ENCODE measurements at places on chromosomes 12 and 14.

DNA sequence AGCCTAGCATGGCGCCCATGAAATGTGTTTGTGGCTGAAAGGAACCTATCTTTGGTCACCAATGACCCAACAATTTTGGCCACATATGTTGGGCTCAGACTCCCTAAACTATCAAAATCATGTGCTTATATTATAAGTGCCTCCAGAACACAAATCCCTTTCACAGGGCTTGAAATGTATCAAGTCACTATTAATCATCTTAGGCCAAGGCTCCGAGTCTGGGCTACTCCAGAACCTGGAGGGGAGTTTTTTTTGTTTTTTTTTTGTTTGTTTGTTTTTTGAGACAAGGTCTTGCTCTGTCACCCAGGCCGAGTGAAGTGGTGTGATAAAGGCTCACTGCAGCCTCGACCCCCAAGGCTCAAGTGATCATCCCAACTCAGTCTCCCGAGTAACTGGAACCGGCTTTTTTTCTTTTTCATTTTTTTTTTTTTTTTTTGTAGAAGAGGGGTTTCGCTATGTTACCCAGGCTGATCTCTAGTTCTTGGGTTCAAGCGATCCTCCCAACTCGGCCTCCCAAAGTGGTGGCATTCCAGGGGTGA is 989 bp upstream of the DRAM1 start:
- DNase-seq = no peak

DNA sequence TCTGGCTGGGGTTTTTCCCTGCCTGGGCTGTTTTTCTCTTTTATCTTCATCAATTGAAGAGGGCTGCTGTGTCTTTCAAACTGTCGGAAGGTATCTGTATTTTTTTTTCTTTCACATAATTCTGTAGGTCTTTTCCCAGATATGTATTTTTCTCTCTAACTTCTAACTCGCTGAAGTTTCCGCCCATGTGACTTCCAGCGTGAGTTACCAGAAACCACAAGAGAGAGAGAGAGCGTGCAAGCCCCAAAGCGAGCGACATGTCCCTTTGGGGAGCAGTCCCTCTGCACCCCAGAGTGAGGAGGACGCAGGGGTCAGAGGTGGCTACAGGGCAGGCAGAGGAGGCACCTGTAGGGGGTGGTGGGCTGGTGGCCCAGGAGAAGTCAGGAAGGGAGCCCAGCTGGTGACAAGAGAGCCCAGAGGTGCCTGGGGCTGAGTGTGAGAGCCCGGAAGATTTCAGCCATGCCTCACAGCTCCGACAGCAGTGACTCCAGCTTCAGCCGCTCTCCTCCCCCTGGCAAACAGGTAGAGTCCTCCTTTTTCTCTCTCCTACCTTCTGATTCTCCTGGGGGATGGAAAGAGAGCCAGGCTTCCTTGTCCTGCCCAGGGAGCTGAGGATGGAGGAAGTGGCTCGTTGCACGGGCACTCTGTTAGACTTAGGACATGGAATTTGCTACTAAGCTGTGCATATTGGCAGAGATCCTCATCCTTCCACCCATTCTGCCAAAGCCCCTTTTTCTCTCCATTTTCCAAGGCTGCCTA is at the start of gene BATF:
Gene BATF, plus strand, starts transcription at position 246 of the 759 bp plus-strand sequence. Its CDS starts 214 bp downstream, at position 460.
- DNase-seq = no peak

DNA sequence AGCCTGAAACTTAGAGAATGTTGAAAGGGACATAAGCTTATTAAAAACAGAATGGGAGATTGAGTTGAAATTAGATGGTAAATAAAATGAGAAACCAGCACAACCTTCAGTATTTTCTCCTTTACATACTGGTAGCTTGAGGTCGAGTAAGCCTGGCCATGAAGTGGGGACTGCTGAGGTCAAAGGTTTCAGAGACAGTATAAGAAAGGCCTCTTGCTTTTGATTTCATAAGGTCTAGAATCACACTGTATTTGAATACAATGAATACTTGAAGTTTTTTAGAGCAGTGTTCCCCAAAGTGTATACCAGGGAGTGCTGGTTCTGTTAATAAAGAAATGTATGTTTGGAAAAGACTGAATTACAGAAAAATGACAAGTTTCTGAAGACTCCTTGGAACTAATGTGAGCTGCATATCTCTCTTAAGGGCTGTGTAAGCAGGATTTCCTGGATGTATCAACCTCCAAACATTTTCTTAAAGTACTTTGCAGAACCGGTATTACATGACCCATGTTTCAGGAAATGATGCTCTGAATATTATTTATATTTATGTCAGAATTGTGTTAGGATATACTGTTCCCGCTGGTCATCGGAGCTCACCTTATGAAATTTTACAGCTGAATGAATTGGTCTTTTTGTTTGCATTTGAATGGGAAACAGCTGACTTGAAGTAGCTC is 85.0 kb downstream of the AKAP6 start:
- no peak for DNase-seq

GRCh38 chr14:56494167-56494566 is 85.4 kb upstream of the TMEM260 start:
- no peak for DNase-seq

- no peak for DNase-seq
Observed at GRCh38 chr12:91037276-91037675, 20.5 kb downstream of the KERA start.

DNA sequence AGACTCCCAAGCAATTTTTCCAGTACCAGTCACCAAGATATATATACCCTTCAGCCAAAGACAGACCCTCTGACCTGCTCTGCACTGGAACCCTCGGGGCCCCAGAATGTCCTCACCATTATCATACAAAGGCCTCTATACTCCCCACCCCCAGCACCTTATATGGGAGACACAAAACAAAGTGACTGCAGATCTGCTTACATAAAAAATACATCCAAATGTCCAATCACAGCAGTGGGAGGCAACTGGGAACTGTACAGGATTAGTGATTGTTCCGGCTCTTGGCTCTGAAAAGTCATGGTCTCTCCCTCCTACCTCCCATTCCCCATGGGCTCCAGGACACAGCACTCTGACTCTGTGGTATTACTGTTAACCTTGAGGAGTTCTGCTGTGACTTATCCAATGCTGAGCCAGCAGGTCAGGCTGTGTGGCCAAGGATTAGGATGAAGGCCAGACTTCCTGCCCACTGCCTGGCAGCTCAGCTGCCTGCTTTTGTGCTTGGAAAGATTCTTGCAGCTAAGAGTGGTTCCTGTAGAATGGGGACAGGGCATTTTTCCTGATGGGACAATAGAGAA is 13.7 kb downstream of the OXA1L start:
- no peak for DNase-seq

- DNase-seq = no peak
Observed at GRCh38 chr12:116528498-116528897, 30.7 kb upstream of the MAP1LC3B2 start.

- peak; percentile 2 for DNase-seq
Observed at GRCh38 chr14:100488057-100488456, 99.2 kb downstream of the BEGAIN start.

- no peak for DNase-seq
Observed at GRCh38 chr12:27060740-27061139, 21.6 kb downstream of the C12orf71 start.

DNA sequence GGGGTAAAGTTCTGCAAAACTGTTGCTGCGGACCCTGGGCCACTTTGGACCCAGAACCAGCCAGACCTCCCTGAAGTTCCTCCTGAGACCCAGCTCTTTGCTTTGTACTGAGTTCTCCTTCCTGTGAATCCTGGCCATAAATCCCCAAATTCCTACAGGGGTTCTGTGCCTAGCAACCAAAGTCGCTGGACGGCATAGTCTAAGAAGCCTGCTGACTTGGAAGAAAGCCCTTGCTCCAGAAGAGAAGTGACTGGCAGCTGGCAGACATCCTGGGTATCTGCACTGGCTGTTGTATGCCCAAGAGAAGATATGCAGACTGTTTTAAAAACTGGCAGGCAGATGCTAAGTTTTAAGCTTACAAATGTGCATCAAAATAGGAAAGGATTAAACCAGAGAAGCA is 99.9 kb upstream of the SLC24A4 start:
- DNase-seq = no peak

- no peak for DNase-seq
Observed at GRCh38 chr12:46657453-46658411, 168.1 kb downstream of the SLC38A4 start.

GRCh38 chr12:103503546-103504480 is 8.0 kb upstream of the C12orf42 start:
- DNase-seq = no peak

DNA sequence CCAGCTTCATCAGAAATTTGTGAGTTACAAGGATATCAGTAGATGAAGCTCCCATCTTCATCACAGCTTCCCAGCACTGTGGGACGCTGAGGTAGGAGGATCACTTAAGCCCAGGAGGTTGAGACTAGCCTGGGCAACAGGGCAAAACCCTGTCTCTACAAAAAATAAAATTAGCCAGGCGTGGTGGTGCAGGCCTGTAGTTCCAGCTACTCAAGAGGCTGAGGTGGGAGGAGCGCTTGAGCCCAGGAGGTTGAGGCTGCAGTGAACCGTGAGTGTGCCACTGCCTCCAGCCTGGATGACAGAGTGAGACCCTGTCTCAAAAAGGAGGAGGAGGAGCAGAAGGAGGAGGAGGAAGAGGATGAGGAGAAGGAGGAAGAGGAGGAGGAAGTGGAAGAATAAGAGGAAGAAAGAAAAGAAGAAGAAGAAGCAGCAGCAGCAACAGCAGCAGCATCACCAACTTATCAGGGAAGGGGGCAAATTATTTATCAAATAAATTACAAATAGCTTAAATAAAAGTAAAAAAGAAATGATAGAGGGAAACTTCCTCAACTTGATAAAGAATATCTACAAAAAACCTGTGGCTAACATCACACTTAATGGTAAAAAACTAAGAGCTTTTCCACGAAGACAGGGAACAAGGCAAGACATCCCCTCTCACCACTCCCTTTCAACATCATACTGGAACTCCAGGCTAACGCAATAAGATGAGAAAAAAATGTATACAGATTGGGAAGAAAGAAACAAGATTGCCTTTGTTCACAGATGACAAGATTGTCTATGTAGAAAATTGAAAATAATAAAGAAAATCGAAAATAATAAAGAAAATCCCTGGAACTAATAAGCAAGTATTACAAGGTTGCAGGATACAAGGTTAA is 69.6 kb downstream of the NINJ2 start:
- DNase-seq = no peak

- no peak for DNase-seq
Observed at GRCh38 chr14:68564826-68565759, 227.8 kb downstream of the ZFP36L1 start.

DNA sequence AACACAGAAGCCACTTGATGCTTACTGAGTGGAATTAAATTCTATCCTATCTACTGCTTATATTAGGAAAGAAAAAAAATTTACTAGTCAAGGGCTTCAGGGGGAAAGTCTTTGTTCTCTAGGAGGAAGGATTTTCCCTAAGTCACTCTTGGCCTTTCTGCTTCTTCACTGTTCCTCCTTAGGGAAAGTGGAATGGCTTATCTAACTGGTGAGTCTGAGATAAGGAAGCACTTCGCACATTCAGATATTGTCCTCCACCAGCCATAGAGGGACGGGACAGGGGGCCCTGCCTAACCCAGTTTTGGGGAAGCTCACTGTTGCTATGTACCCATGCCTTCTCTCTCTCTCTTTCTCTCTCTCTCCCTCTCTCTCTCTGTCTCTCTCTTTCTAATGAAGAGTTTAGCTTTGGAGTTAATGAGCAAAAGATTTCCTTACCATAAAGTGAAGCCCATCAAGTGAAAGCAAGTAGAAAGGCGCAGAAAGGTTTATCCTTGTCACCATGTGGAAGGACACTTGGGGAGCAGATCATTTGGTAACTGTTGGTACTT is 450.6 kb downstream of the ZFP36L1 start:
- no peak for DNase-seq

DNA sequence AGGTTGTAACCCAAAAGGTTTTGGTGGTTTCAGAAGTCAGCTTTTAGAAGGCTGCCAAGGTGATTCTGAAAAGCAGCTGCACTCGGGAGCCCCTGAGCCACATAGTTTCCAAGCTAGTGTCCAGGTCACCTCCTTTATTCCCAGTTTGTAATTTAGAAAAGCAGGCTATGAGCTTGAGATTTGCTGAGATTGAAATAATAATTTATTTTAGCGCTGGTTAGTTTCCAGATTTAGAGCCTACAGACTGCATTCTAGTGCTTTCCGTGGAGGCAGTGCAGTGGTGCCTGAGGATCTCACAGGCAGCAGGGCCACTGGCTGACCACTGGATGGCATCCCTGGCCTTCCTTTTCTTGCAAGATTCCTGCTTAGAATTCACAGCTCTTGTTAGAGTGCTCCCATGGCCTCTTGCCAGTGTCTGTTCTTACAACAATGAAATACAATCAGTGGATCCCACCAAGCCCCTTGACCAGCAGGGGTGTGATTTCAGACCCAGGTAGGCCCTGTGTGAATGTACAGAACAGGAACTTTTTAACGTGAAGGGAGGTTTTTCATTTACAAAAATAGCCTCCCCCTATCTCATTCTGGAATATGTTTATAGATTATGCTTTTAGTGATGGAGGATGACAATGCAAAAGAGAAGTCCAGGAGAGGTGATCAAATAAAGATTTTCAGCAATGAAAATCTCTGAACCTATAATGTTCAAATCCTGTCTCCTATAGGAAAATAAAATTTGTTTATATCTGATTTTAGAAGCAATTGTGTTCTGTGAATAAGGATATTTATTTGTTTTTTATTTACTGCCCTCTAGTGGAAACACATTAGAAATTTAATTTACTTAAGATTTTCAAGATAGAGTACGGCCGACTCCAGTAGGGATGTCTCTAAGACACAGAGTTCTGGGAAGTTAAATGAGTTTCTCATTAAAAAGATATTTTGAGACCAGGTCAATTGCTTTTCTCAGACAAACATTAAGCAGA is 362.1 kb upstream of the STXBP6 start:
- DNase-seq = peak; percentile 17

- DNase-seq = no peak
Observed at GRCh38 chr12:58819985-58820384, 100.3 kb downstream of the LRIG3 start.

DNA sequence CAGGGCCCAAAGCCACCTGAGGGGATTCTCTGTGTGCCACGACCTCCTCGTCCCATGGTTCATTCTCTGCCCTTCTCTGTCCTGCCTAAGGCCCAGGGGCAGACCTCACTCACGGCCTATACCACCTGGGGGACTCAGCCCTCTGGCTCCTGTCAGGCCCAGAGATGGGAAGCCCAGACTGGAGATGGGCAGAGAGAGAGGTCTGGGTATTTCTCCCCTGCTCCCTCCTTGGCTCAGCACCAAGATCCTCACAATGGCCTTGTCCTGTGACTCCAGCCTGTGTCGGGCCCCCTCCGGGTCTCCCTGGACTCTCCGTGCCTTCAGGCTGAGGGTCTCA is 46.9 kb upstream of the BCL11B start:
- DNase-seq = no peak

DNA sequence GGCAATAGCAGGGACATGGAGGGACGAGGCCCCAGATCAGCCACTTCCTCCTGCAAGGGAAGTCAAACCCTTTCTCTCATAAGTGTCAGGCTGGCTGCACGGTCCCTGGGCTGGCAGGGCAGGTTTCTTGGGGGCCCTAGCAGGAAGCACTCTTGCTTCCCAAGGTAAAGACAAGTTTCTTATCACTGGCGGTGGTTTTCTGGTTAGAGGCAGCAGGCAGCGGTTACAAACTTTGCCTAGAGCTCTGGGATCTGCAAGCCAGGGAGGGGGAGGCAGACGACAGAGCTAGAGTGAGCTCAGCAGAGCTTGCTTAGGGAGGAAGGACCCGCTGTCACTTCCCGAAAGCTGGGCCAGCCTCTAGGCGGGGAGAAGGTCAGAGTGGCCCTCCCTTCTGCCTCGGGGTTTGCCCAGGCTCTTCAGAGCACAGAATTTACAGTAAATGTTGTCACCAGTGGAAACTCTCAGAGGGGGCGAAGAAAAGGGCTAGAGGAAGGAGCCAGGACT is 20.4 kb downstream of the BATF start:
- DNase-seq = no peak

GRCh38 chr12:56954958-56955355 is 2.5 kb downstream of the RDH16 start:
- DNase-seq = no peak

GRCh38 chr14:80942191-80942600 is 658 bp upstream of the CEP128 start:
- no peak for DNase-seq
